ENCODE measurements at places on chromosomes 13 and 19. TPM values are rescaled to one million over a fixed set of nuclear protein-coding genes. Genes with fewer than 3 reads are reported as not detected.

KDELR1 gene
- 71.0 TPM for total RNA-seq

TEX26 gene
- not detected for total RNA-seq

ZNF439 gene
- 1.2 TPM for total RNA-seq

RFXAP gene
- total RNA-seq: 13.3 TPM

SERPINE3 gene
- not detected for total RNA-seq

MEIS3 gene
- total RNA-seq: 0.21 TPM

- H3K27me3 ChIP-seq: no peaks in the 10 kb centered on the region
- H3K36me3 ChIP-seq: no peaks in the 10 kb centered on the region
- DNase-seq: no peak
- H3K4me3 ChIP-seq: no peak overlapping the region
- H3K27ac ChIP-seq: no peak overlapping the region
- no peaks in the 10 kb centered on the region for H3K4me1 ChIP-seq
These were observed 8.2 kb upstream of the ZNF611 start for GRCh38 chr19:52743091-52743490.

DNA sequence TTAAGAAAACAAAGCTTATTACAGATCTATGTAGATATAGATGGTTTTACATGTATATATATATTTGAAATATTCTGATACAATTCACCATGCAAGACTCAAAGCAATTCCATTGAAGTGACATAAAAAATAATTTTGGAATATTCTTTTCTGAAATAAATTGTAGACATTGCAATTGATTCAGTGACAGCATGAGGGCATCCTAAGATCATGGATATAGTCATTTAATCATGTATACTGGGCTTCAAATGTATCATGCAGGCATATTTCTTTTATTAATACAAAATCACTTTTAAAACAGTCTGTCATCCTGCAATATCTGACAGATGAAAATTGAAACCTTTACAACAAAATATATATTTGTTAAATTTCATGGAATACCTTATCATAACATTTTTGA, 286.7 kb upstream of the SLITRK6 start:
- H3K27me3 ChIP-seq: no peaks in the 10 kb centered on the region
- no peak overlapping the region for H3K27ac ChIP-seq
- H3K4me1 ChIP-seq: no peaks in the 10 kb centered on the region

GRCh38 chr13:111027458-111028439, 87.4 kb upstream of the ARHGEF7 start:
- no peak overlapping the region for H3K4me3 ChIP-seq
- no peaks in the 10 kb centered on the region for H3K27me3 ChIP-seq
- no peak overlapping the region for H3K27ac ChIP-seq

DNA sequence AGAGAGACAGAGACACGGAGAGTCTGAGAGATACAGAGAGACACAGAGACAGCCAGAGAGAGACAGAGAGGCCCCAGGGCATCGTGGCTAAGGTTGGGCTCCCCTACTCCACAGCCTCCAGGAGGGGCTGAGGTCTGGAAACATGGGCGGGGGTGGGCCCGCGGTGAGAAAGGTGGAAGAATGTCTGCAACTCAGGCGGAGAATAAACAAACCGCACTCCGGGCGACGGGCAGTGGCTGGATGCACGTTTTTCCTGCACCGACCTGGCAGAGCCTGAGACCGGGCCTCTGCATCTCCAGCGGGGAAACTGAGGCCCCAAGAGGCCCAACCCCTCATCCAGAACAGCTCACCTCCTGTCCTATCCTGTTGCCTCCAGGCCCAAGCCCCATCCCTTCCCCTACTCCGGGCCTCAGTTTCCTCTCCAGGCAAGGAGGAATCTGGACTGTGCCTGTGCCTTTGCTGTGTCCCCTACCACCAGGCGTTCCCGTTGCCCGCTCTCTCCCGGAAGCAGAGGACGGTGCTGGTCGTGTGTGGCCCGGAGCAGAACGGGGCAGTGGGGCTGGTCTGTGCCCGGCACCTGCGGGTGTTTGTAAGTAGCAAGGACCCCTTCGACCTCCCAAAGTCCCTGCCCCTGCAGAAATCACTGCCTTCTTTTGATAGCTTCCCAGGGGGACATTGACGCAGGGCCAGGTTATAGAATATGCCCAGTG, 3.4 kb upstream of the CILP2 start:
- H3K4me3 ChIP-seq: no peak overlapping the region
- no peak for DNase-seq
- no peak overlapping the region for H3K27ac ChIP-seq
- H3K4me1 ChIP-seq: no peaks in the 10 kb centered on the region
- no peaks in the 10 kb centered on the region for H3K27me3 ChIP-seq

All from GM12878 (cell line).